ENCODE measurements at places on chromosomes 11 and 22. TPM values are rescaled to one million over a fixed set of nuclear protein-coding genes. Genes with fewer than 3 reads are reported as not detected.
A peak's percentile ranks its signal among the peaks of the same experiment; 100 is the strongest.

DNA sequence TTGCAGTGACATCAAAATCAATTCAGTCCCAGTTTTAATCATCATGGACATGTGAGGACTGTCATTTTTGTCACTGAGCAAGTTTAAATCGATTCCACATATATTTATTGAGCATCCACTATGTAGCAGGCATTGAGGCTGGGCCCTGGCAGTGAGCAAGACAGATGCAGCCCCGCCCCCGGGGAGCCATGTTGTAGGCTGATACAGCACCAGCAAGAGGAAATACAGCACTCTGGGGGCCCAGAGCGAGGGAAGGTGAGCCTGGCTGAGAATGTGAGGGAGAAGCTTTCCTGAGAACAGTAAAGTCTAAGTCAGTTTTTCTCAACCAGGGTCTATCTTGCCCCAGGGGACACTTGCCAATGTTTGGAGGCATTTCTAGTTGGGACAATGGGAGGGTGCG, 108.6 kb upstream of the ASPHD2 start:
- no peak for DNase-seq

DNA sequence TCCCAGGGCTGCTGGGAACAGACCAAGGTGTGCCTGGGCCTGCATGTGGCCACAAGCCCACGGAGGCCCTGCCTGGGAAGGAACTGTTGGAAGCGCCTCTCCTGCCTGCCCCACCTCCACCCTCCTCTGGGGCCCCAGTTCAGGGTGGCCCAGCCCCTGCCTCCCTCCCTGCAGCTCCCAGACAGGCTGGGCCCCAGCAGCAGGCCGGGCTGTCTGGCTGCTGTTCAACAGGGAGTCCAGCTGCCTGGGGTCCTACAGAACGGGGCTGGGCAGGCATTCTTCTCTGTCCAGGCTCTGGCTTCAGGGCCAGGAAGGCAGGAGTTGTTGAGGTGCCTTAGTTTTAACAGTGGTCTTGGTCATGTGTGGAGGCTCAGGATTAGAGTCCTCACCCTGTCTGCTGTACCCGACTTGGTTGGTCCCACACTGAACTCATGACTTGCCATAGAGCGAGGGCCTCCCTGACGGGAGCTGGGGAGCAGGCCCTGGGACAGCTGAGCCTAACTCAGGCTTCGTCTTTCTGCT, 11.8 kb downstream of the PRDM11 start:
- no peak for DNase-seq

DNA sequence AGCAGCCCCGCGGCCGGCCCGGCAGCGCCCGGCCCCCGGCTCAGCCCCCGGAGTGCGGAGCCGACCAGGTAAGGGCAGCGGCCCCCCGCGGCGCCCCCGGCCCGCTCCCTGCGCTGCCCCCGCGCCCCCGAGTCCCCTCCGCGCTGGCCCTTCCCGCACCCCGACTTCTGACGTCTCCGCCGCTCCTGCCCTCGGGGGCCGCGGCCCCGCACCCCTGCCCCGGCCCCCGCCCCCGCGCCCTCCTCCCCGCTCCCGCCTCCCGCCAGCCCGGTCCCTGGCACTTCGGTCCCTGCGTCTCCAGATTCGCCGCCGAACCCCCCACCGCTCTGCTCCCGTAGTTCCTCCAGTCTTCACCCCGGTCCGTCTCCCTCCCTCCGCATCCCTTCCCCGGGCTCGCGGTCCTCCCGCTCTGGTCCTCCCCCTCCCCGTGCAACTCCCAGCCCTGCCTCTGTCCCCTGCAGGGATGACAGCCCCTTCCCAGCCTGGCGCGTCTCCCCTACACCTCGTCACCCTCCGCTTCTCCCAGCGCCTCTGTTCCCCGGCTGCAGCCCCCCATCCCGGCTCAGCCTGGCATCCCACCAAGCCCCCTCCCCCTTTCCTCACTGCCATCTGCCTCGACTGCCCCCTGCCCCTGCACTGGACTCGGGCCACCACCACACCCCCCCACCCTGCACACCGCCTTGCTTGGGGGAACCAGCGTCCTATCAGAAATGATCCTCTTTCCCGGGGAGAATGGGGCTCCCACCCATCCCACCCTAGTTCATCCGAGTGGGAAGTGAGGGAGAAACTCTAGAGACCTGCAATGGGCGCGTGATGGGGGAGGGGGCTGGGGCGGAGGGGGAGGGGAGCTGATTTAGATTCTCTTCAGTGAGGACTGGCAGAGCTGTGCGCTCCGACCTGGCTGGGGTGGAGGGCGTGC, 531 bp downstream of the GRIK4 start:
- DNase-seq = no peak

- DNase-seq = no peak
Observed at GRCh38 chr11:1632053-1632714, 2.6 kb downstream of the KRTAP5-5 start.

- DNase-seq = peak; percentile 41
Observed at GRCh38 chr11:64694821-64695365, 28.1 kb downstream of the NRXN2 start.

DNA sequence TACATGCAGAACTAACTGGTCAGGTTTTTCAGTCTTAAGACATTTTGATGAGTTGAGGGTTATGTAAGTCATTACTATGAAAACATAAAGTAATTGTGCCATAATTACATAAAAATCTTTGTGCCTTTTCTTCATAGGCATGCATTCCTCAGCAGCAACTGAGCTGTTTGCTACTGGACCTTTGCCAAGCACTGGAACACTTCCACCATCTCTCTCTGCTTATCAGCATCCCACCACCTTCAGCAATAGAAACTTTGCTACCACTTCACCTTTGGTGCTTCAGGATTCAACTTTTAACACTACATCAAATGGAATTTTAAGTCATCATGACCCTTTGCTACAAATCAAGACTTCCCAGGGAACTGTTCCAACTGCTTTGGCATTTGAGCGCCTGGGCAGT, 39.0 kb downstream of the QSER1 start:
- no peak for DNase-seq

DNA sequence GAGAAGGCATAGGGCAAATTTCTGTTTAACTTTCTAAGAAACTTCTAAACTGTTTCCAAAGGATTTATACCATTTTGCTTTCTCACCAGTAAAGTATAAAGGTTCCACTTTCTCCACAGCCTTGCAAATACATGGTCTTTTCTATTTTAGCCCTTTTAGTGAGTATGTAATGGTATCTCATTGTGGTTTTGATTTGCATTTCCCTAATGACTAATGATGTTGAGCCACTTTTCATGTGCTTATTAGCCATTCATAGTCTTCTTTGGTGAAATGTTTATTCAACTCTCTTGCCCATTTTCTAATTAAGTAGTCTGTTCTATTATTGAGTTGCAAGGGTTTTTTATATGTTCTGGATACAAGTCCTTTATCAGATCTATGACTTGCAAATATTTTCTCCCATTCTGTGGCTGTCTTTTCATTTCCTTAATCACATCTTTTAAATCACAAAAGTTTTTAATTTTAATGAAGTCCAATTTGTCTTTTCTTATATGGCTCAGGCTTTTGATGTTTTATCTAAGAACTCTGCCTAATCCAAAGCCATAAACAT, 83.8 kb upstream of the KCNQ1OT1 start:
- DNase-seq = no peak

GRCh38 chr11:126951465-126951864, 49.1 kb downstream of the KIRREL3 start:
- no peak for DNase-seq

DNA sequence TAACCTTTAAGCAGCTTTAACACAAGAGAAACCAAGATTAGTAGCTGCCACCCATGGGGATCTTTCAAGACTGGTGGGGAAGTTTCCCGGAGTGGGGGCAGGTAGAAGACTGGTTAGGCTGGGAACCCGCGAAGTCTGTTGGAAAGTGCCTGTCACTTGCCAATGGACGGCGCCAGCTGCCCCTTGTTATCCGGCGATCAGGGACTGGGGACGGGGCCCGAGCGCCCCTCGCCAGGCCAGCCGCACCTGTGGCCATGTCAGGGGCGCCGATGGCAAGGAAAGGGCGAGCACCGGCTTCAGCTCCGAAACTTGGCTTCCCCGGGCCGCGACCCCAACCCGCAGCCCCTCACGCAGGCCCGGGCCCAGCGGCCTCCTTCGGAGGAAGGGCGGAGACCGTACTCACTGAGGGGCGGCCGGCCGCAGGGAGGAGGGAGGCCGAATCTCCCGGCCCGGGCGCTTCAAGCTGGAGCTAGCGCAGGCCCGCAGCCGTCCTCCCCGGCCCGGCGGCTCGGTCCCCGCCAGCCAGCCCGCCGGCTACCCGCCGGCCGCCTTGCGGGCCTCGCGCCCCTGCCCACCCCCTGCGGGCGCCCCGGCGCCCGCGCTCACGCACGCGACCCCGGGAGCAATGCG, 539 bp downstream of the EIF4ENIF1 start:
- peak; percentile 42 for DNase-seq

- DNase-seq = no peak
Observed at GRCh38 chr11:44969651-44970252, 19.1 kb upstream of the TP53I11 start.

DNA sequence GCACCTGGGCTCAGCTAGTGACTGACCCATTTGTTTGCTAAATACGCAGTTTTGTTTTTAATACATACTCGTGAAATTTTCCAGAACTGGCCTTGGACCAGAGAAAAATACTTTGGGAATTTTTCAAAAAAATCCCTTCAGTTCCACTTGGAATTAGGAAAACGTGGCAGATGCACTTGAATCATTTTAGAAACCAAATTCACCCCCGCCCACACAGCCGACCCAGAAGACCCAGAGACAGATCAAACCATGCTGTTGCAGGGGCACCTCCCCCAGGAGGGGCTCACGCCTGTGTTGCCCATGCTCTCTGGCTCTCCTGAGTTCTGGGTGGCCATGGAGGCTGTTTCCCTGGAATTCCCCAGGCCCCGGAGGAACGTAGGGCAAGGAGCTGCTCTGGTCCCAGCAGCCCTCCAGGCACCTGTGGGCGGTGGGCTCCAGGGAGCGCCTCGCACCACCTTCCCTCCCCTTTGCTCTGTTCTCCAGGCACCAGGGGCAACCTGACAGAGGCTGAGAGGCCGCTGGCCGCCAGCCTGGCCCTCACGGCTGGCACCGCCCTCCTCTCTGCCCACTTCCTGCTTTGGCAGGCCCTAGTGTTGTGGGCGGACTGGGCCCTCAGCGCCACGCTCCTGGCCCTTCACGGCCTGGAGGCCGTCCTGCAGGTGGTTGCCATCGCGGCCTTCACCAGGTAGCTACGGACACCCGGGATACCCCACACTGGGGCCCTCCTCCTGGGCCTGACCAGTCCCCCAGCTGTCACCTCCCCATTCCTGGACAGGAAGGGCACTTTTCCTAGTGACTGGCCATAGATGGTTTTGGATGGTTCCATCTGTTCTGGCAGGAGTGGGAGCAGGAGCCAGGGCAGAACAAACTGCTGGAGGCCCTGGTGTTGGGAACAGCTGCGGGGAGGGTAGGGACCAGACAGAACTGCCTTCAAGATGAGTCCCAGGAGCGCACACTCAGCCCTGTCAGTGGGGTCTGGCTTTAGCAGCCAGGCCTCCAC, 3.3 kb upstream of the EPS8L2 start:
- no peak for DNase-seq

DNA sequence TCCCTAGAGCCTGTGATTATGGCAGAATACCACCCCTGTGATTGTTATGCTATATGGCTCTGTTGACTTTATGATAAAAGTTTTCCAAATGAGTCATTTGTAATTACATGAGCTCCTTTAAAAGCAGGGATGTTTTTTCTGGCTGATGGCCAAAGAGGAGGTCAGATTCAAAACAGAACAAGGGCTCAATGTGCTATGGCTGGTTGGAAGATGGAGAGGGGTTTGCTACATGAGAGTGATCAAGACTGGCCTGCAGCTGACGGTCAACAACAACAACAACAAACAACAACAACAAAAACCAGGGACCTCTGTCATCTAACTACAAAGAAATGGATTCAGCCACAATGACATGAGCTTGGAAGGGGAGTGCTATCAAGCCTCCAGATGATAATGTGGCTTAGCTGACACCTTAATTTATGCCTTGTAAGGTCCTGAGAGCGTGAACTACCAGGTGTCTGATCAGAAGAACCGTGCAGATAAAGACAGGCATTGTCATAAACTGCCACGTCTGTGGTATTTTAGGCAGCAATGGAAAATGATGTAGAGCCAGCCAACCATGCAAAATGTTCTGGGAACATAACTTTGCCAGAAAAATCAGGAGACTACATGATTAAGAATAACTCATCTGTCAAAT, 47.2 kb downstream of the PIWIL3 start:
- DNase-seq = peak; percentile 50

DNA sequence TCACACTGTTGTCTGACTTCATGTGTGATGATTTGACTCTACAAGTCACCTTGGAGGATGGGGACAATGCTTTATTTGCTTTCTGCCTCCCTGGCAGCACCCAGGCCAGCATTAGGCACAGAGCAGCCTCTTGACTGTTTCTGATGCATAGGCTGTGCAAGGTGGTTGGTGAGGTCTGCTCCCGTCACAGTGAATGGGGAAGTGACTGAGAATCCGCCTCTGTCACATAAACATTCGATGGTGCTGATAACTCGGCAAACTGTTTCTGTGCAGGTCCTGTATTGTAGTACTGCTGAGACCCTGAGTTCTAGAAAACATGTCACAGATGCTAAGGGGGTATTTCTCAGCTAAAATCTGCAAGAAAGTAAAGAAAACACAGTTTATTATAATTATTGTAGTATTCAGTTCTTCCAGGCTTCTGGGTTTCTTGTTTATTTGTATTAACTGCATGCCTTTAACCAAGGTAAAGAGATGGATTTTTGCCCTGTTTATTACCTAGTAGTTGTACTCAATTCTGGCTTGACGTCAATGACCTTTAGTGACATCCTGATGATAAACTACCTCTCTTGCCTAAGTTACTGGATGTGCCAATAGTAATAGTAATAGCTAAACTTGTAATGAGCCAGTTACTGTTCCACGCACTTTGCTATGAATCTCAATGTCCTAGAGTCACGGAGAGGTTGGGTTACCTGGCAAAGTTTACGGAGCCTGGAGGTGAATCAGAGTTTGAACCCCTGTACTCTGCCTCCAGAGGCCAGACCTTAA, 24.8 kb upstream of the RCN1 start:
- DNase-seq = no peak

- peak; percentile 8 for DNase-seq
Observed at GRCh38 chr11:11163236-11163635, 189.8 kb downstream of the CSNK2A3 start.

ZPR1 gene
- 100 TPM for total RNA-seq

XKR3 gene
- total RNA-seq = 0.17 TPM

TESMIN gene
- 13.5 TPM for total RNA-seq

TMEM151A gene
- total RNA-seq = 1.5 TPM

OOSP3 gene
- not detected for total RNA-seq

OR52H1 gene
- total RNA-seq = not detected

All from A673 (cell line).